ENCODE measurements at places on chromosomes 5 and 9.

DNA sequence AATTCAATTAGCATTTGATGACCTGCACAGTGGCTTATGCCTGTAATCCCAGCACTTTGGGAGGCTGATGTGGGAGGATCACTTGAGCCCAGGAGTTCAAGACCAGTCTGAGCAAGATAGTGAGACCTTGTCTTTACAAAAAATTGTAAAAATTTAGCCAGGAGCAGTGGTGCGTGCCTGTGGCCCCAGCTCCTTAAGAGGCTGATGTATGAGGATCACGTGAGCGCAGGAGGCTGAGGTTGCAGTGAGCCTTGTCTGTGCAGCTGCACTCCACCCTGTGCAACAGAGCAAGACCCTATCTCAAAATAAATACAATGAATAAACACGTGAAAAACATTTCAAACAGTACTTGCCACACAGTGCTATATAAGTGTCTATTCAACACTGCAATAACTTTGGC, 4.2 kb downstream of the ABCA1 start:
- DNase-seq, result no peak

GRCh38 chr5:78483809-78484521, 123.5 kb downstream of the SCAMP1 start:
- peak; percentile 29 for DNase-seq

DNA sequence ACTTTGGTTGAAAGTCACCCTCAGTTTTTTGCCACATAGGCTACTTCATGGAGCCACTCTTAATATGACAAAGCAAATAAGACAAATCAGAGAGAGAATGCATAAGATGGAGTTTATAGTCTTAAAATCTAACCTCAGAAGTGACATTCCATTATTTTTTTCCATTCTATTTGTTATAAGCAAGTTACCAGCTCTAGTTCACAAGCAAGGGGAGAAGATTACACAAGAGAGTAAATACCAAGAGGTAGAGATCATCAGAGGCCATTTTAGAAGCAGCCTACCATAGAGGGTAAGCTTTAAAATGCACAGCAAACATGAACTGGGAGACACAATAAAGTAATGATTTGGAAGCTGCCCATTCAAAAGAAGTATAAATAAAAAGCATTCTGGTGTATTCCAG, 651.3 kb upstream of the MEF2C start:
- DNase-seq, result no peak

DNA sequence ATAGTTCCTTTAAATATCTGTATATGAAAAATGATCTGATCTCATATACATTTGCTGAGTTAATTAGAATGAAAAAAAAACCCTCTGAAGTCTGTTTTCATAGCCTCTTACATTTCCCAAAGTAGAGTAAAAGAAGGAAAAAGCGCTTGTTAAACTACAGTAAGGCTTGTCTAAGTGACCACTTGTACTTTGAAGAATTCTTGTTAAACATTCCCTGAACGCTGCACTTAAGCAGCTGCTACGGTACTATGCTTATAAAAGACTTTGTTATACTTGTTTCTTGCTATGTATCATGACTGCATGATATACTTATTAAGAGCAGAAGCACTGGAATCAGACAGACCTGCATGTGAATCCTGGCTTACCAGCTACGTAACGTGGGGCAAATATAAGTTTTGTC, 81.7 kb upstream of the MTAP start:
- DNase-seq, result no peak

DNA sequence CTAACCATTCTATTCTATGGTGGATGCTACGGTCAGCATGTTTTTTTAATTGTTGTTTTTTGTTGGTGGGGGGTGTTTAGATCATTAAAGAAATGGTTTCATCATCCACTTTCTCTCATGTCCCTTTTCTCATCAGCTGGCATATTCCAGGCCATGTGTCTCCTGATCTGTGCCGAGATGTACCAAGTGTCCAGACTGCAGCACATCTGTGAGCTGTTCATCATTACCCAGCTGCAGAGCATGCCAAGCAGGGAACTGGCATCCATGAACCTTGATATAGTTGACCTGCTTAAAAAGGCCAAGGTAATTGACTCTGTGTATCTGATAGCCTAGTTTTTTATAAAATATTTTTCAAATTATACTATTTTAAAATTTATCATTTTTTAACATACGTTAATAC, 38.9 kb downstream of the GLRX start:
- no peak for DNase-seq

GRCh38 chr5:103019804-103020203, 100.1 kb downstream of the GIN1 start:
- no peak for DNase-seq

DNA sequence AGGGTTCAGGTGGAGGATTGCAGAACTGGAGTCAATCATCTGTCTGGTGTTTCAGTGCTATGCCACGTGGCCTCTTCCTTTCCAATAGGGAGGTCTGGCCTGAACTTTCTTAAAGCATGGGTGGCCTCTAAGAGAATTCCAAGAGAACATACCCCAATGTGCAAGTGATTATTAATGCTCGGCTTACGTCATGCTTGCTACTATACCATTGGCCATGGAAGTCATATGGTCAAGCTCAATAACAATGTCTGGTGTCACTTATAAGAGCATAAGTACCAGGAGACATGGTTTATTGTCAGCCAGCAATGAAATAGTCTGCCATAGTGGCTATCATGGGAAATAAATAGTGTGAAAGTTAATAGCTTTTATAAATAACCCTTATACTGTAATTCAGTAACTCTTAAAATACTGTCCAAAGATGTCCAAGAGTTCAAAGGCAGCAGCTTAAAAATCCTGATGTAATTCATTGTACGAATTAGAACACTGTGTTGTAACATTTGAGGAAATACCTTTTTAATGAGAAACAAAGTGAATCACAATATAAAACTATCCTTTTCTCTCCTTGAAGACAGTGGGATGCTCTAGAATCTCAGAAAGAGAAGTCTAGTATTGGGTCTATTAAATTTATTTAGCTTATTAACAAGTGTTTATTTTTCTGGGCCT, 355.4 kb upstream of the PRR16 start:
- DNase-seq, result no peak

DNA sequence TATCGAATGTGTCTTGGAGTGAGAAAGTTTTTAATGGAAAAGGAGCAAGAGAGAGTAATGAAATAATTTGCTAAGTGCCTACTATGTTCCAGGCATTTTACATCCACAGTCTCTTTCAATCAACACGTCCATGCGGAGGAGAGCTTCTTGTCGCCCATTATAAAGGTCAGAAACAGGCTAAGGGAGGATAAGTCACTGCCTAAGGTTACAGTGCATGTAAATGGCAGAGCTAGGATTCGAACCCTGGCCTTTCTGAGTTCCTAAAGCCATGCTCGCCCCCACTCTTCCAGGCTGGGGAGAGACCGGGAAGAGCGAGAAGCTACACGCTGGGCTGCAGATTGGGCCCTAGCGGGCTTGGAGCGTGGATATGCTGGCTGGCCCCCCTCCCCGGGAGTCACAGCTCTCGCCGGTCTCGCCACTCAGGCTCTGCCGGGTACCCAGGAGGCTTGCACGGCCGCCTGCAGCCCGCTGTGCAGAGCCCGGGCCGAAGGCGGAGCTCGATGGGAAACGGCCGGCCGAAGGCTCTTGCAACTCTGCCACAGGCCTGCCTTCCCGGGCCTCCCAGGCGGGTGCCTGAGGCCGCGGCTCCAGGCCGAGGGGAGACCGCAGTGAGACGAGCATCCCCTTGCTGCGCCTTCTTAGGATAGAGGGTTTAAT, 775 bp upstream of the LHX2 start:
- no peak for DNase-seq

DNA sequence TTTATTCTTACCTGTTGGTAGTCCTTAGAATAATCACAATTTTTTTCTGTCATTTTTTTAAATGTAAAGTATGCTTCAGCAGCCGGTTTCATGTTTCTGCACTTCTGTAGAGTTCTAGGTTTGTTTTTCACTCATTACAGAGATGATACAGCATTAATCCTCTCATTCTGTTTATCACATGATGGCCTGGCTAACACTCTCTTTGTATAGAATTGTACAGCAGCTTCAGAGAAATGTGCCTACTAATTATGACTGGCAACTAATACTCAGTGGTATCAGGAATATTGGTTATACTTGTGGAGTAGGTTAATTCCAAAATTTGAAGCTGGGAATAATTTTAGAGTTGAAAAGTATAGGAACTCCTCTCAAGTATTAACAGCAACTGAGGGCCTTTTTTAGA, 192.9 kb upstream of the OTULINL start:
- DNase-seq, result no peak

GRCh38 chr5:135076051-135076491, 42.0 kb upstream of the PITX1 start:
- no peak for DNase-seq

GRCh38 chr5:171757853-171758535, 27.6 kb upstream of the SMIM23 start:
- no peak for DNase-seq
